ENCODE measurements at places on chromosomes 1 and 21.

DNA sequence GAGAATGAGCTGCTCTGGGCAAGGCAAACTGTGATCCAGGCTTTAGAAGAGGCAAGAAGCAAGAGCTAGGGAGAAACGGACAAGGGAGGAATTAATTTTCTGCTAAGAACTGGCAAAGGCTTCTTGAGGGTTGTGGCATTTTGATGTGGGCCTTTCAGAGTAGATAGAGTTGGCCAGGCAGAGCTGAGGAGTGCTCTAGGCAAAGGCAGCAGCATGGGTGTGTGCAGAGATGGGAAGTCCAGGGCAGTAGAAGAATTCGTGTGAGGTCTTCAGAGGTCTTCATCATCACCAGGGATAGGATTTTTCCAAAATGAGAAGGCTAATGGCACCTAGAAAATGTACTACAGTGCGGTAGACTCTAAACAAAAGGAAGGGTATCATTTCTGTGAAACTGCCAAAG is 237.8 kb downstream of the LTN1 start:
- DNase-seq = no peak

GRCh38 chr1:153649137-153649862 is 9.2 kb upstream of the SNAPIN start:
- DNase-seq = no peak

DNA sequence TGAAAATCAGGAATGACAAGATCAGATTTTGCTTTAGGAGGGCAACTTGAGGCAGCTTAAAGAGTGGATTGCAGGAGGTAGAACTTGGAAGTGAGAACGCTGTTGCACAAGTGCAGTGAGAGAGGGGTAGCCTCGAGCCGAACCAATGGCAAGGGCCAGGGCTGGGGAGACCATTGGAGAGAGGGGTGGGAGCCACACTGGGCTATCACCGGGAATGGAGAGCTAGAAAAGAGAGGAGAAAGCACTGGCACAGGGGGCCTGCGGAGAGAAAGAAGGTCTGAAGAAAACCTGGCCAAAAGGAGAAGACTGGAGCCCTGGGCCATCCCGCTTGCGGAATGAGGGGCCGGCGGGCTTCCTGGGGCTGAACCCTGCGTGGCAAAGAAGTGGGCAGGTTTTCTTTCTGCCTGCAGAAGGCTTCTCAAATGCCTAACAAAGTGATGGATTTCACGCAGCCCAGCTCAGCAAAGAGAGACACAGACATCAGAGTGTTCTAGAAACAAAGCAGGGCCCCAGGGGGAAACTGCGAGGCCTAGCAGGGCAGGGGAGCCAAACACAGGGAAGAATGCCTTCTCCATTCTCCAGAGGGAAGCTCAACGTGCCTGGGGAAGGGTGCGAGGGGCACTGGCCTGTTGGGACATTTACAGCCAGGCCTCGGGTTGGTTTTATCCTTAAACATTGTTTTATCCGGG is 1.2 kb upstream of the SLC37A1 start:
- DNase-seq = no peak

DNA sequence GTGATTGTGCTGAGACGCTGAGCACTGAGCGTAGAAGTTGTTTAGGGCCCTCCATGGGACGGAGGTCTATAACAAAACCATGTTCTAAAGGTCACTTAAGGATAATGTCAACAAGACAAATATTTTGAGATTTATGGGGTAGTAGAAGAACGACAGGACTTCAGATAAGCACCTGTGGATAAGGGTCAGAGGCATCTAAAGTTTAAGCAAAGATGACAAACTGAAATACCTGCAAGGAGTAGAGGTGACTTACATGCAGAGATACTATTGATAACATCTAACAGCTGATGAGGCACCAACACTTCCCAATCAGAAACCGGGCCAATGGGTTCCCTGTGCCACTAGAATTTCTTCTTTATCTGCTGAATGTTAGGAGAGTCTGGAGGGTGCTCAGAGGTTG is 83.5 kb downstream of the CENPF start:
- no peak for DNase-seq

GRCh38 chr1:200409203-200409760 is 554 bp downstream of the ZNF281 start:
- peak; percentile 34 for DNase-seq

GRCh38 chr1:35448344-35448801 is 108.8 kb downstream of the KIAA0319L start:
- DNase-seq = no peak

GRCh38 chr1:98053471-98054366 is 132.9 kb upstream of the DPYD start:
- no peak for DNase-seq

GRCh38 chr1:230308821-230309220 is 117.3 kb downstream of the PGBD5 start:
- DNase-seq = no peak

GRCh38 chr1:21001042-21001441 is 175.7 kb downstream of the EIF4G3 start:
- no peak for DNase-seq

DNA sequence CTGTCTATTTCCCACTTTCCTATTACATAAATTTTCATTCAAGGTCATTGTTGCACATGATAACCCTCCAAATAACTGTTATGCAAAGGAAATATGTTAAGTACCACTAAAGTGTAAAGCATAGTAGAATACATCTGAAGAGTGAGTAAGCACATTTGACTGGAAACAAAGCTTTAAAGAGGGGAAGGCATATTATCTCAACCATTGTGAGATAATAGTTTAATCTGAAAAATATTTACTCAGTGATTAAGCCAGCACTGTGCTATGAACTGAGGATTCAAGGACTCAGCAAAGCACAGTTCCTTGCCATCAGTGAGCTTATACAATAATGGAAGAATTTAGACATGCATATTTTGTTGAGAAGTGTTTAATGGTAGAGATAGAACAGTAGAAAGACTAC is 127.4 kb downstream of the HMCN1 start:
- DNase-seq = no peak

DNA sequence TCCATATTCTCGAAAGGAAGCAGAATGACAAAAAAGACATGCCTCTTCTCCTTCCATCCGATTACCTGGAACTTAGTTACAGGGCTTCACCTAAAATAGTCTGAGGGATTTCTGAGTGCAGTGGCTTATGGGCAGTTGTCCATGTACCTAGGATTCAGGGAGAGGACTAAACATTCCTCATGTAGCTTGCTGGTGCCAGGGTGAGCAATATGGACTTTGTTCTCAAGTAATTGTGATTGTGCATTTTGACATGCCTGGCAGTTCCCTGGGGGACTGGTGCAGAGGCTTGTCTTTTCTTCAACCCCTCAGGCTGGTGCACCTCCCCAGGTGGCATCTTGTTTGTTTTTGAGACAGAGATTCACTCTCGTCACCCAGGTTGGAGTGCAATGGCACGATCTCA is 6.1 kb upstream of the PSEN2 start:
- DNase-seq = no peak

DNA sequence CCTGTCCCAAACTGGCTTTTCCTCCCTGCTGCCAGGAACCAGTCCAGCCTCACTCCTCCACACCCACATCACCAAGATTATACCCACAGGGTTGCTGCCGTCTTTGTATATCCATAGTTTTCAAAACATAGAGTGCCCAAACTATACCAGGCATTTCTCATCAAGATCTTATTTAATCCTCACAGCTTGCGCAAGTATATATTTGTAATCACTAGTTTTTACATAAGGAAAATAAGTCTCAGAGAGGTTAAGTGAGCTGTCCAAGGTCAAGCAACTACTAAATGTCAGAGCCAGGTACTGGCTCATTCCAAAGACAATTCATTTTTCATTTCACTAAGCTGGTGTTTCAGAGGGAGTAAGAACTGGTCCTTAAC is 34.9 kb upstream of the ZNF362 start:
- DNase-seq = no peak

DNA sequence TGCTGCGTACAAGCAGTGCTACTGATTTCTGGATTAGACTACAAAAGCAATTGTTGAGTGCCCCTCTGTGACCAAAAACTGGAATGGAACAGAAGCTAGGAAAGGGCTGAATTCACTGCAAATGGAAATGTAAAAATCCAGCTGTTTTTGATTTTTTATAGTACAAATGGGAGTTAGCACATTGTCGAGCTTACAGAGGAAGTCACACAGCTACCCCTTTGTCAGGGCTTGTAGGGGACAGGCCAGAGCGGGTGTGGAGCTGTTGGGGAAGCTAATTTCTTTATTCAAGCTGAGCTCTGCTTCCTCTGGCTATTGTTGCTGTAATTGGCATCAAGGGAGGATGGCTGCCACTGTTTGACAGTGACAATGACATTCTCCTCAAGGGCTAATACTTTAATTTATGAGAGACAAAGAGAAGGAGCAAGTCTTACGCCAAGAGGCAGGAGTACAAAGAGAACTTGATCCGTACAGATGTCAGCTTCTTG is 96.1 kb downstream of the SLC35F3 start:
- DNase-seq = no peak

DNA sequence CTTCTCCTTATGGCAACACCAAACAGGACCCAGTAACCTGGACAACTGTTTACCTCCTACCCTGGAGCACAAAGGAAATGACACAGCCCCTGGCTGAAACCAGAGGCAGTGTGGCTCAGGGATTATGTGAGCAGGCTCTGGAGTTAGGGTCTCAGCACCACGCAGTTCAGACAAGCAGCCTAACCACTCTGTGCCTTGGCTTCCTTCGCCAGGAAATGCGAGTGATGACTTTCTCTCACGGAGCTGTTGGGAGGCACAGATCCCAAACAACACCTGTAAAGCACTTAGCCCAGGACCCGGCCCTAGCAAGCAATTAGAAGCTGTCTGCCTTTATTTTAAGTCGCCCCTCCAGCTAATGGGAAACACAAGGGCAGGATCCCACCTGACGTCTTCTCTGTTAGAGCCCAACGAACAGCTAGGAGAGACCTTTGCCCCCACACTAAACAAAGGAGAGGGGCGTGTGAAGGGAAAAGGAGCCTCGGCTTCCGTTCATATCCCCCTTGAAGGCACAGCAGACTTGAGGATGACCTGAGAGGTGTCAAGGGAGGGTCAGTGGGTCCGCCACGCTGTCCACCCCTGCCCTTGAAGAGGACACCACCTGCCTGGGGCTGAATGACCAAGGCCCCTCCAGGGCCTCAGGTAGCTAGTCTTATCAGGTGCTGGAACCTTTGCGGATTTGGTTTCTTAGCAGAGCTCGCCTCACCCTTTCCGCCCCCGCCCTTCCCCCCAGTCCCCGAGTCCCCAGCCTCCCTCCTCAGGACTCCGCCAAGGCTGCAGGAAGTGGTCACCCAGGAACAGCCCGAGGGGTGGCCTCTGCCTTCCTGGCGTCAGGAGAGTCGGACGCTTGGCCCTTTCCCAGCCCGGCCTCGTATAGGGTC is 860 bp downstream of the TMEM63A start:
- DNase-seq = no peak

DNA sequence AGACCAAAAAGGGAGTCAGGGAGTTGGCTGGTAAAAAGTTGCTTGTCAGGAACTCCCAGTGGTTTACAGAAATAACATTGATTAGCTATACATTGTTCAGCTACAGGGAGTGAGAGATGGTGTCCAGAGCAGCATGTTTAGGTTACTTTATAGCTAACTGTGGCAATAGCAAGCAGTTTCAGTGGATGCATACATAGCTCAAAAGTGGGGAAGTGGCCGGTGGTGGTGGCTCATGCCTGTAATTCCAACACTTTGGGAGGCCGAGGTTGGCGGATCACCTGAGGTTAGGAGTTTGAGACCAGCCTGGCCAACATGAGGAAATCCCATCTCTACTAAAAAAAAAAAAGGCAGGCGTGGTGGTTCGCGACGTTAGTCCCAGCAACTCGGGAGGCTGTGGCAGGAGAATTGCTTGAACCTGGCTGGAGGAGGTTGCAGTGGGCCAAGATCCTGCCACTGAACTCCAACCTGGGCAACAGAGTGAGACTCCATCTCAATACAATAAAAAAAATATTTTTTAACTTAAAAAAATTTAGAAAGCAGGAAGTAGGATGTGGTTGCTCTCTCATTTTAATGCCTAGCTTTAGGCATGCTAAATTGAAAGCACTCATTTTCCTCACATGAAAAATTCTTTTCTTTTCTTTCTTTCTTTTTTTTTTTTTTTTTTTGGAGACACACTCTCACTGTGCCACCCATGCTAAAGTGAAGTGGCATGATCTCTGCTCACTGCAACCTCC is 109.7 kb downstream of the PPIAL4G start:
- no peak for DNase-seq

DNA sequence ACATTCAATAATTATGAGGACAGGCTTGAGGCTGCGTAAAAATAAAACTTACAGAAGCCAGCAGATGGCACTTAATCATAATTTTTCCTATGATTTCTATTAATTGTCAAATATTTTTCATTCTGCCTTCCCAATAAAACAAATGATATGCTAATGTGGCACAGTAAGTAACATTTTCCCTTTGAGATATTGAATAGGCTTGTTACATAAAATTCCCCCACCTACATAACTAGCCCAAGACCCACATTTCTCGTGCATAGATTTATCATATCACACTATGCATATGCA is 55.4 kb upstream of the PTGFRN start:
- no peak for DNase-seq

Measured in activated naive CD4-positive, alpha-beta T cell (primary cell).